T-helper 1 cell (primary cell): ENCODE measurements at places on chromosomes 2 and 18.

DNA sequence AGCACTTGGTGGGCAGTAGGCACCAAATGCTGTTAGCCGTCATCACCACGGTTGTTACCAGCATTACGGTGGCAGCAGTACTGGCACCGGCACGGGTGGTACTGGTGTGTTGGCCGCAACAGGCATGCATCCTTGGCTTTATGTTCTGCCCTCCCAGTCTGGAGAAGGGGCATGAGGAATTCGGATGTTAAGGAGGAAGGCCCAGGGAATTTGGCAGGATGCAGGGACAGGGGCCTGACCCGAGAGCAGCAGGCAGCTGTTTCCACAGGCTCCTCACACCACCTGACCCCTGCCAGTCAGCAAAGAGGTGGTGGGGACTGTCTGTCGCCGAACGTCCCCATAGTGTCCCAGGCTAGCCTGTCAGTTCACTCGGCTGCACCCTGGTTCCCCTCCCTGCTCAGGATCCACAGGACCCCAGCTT, 79.0 kb downstream of the EDAR start:
- DNase-seq: no peak

DNA sequence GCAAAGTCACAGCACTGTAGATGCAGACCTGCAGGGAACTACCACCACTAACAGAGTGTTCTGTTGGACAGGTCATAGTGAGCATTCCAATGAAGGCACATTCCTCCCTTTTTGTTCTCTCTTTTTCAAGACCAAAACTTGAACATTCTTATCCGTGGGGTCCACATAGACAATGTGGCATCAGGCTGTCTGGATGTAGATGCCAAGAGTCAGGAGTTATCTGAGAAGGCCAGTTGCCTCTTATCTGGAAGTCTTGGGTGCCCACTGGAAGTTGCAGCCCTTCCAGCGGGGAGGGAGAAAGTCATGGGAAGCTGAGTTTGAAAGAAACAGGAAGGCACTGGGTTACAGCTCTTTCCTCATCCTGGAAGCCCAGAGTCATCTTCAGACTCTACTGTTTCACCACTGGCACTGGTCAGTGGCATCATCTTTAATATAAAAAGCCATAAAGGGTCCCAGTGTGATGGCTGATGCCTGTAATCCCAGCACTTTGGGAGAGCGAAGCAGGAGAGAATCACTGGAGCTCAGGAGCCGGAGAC, 61.4 kb downstream of the FAM161A start:
- DNase-seq: no peak

- DNase-seq: no peak
These were observed 300.7 kb downstream of the SP3 start for GRCh38 chr2:173664513-173664910.

- DNase-seq: no peak
These were observed 28.2 kb downstream of the TTC27 start for GRCh38 chr2:32656069-32656468.

DNA sequence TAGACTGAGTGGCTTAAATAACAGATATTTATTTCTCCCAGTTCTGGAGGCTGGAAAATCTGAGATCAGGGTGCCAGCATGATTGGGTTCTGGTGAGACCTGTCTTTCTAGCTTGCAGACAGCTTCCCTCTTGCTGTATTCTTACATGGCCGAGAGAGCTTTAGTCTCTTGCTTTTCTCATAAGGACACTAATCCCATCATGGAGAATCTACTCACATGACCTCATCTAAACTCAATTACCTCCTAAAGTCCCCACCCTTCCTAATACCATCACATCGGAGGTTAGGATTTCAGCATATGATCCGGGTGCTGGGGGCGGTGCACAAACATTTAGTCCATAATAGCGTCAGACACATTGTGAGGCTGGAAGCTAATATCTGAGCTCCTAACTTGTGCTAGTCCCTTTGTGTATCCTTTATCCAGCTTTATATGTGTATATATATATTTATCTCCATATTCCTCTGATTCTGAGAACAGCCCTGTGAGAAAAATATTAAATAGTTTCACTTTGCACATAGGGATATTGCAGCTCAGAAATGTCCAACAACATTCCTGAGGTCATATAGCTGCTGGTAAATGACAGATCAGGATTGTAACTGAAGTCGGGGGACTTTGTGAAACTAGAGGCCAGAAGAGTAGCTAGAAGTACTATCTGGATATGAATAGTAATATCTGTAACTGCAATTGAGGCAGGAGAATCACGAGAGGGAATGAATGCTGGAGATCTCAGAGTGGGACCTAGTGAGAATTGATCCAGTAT, 28.9 kb downstream of the MARCHF4 start:
- DNase-seq: no peak

DNA sequence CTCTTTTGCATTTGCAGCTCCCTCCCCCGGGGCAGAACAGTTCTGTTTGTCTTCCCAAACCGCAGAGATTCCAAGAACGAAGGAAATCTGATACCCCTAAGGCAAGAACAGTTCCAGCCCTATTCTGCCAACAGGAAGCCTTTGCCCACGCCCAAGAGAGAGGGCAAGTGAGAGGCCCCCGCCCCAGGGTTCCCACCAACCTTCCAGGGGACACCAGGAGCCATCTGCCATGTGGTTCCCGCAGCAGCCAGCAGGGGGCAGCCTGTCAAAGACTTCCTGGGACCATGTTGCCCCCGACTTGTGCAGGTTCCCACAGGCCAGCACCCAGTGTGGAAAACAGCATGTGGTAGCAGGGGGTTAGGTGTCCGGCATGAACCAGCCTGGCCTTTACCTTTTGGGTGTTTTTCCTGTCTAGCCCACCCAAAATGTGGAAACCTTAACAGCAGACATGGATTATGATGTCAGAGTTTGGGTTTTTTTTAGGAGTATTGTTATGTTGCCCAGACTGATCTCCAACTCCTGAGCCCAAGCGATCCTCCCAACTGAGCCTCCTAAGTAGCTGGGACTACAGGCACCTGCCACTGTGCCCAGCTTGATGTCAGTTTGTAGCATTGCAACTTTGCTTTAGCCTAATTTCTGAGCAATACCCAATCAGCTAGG, 21.7 kb upstream of the EFHD1 start:
- DNase-seq: peak; percentile 43

DNA sequence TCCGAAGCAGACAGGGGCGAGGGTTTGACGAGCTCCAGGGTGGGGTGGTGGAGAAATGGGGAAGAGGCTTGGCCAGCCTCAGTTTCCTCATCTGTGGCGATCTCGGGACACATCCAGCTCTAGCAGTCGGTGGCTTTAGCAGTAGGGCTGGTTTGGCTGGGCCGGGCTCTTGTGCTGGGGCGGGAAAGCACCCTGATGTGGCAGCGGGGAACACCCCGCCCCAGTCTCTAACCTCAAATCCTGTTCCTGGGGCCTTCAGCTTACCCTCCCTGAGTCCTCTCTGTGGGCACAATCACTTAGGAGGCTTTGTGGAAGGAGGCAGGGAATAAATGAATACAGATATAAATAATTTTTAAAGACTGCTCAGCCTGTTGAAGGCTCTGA, 26.5 kb upstream of the MCFD2 start:
- DNase-seq: peak; percentile 71

GRCh38 chr18:48134609-48135008, 204.2 kb upstream of the SMAD2 start:
- DNase-seq: no peak

DNA sequence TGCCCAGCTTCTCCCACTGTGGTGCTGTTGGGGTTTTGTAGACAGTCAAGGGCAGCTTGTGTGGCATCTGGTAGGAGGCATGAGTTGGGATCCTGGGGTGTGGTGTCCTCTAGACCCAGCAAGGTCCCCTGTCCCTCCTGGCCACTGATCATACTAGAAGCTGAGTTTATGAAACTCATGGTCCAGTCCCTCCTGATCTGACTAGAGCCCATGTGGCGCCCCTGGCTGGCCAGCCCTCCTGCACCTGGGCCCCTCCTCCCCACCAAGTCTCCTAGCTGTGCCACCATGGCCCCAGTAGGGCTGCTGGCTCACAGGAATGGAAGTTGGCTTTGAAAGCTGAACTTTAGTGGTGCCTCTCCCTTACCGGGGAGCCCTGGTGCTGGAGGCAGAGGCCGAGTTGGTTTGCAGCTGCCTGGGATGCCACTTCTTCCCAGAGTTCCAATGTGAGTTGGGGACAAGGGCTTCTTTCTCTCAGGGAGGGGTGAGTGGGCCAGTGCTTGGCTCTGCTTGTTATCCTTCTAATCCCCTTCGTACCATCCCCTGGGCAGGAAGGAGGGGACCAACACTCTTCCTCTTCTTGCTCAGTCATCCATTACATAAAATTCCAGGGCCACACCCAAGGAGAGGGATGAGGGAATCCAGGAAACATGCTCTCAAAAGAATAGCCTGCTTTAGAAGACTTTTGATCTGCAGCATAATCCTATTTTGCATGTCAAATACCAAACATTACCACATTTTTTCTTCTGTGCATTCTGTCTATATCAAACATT, 37.5 kb upstream of the HAAO start:
- DNase-seq: no peak

- DNase-seq: no peak
These were observed 18.6 kb upstream of the KLF7 start for GRCh38 chr2:207184348-207184747.

DNA sequence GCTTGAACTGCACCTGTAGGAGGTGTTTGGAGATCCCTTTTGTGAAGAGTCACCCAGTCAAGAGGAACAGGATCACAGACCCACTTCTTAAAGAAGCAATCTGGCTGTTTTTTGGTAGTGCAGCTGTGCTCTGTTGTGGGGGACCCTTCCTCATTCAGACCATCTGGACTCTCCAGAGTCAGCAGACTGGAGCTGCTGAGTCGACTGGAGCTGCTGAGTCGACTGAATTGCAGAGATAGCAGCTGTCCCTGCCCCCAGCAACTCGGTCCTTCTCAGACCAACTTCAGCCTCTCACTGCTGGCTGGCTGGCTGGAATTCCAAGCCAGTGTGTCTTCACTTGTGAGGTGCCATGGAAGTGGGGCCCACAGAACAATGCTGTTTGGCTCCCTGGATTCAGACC, 56.8 kb downstream of the GTF3C3 start:
- no peak for DNase-seq

- no peak for DNase-seq
These were observed 215.0 kb downstream of the THSD7B start for GRCh38 chr2:136980303-136980702.

GRCh38 chr2:24304098-24304497, 56.2 kb downstream of the ITSN2 start:
- no peak for DNase-seq

- no peak for DNase-seq
These were observed 33.8 kb downstream of the TEX51 start for GRCh38 chr2:126932529-126932928.

DNA sequence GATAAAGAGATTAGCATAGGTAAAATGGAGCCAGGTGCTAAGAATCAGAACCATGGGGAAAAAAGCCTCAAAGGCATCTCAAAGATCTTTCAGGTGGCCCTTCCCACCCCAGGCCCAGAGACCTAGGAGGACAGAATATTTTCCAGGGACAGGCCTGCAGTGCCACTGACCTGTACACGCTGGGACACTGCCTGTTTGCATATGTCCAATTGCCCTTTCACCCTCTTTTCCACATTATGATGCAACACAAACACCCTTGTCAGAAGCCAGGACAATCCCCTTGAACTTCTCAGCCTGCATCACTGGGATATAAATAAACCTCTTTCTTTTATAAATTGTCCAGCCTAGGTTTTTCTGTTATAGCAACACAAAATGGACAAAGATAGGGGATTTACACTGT, 419.1 kb downstream of the TRIB2 start:
- DNase-seq: no peak

DNA sequence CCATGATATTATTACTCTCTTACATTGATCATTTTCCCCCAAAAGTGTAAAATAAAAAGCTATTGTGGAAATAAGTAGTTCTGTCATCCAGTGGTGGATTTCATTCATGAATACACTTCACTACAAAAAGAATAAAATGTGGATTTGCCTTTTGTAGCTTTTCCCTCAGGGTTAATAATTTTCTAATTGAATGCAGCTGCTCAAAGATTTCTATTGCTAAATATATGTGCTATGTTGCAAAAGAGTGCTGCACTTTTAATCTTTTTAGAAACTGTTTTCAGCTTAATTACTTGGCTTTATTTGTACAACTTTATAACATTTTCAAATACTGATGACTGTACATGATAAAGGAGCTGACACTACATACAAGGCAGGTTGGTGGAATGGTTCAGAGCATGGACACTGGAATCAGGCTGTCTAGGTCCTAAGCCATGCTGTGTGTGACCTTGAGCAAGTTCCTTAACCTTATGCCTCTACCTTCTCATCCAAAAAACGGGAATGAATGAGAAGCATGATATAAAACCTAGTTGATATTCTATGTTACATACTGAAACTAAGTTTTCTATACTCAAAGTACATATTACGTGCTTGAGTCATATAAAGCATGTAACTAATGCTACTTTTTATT, 128.8 kb downstream of the THSD7B start:
- DNase-seq: no peak

DNA sequence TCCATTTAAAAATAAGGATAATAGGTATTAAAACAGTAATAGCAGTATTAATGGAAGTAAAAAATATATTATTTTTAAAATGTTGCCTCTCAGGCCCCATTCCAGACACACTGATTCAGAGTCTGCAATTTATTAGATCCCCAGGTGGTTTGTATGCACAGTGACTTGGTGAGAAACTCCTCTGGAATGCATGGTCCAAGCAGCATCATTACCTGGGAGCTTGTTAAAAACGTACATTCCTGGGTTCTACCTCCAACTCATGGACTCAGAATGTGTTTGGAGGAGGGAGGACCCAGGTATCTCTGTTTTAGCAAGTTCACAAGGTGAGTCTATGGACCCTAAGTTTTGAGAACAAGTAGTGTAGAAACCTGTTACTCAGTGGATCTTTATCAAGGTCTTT, 95.6 kb downstream of the ITGA4 start:
- DNase-seq: no peak

- DNase-seq: no peak
These were observed 7.7 kb downstream of the OTX1 start for GRCh38 chr2:63058144-63058920.

GRCh38 chr2:108813732-108814131, 27.2 kb downstream of the CCDC138 start:
- DNase-seq: no peak

DNA sequence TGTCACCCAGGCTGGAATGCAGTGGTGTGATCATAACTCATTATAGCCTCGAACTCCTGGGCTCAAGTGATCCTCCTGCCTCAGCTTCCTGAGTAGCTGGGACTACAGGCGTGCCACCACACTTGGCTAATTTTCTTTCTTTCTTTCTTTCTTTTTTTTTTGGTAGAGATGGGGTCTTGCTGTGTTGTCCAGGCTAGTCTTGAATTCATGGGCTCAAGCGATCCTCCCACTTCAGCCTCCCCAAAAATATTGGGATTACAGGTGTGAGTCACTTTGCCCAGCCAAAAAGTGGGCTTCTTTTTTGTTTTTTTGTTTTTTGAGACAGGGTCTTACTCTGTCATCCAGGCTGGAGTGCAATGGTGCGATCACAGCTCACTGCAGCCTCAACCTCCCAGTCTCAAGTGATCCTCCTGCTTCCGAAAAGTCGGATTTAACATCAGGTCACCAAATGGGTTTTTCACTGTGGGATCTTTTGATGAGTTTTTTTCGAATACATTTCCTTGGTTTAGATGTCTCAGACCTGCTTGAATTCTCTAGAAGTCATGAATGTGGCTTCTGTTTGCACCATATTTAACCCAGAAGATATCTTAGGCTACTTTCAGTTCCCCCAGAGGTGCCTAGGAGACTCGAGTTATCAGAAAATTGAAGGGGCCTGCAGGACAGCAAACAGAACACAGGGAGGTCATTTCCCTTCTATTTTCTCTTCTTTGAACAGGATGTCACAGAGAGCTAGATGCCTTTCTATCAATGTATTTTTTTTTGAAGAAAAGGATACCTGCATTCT, 8.9 kb downstream of the RAB31 start:
- no peak for DNase-seq
